ENCODE measurements at places on chromosomes 12 and 14.

GRCh38 chr14:72128629-72129028, 196.4 kb downstream of the RGS6 start:
- no peak for DNase-seq

GRCh38 chr14:73752297-73752992, 38.3 kb upstream of the PNMA1 start:
- DNase-seq: no peak

DNA sequence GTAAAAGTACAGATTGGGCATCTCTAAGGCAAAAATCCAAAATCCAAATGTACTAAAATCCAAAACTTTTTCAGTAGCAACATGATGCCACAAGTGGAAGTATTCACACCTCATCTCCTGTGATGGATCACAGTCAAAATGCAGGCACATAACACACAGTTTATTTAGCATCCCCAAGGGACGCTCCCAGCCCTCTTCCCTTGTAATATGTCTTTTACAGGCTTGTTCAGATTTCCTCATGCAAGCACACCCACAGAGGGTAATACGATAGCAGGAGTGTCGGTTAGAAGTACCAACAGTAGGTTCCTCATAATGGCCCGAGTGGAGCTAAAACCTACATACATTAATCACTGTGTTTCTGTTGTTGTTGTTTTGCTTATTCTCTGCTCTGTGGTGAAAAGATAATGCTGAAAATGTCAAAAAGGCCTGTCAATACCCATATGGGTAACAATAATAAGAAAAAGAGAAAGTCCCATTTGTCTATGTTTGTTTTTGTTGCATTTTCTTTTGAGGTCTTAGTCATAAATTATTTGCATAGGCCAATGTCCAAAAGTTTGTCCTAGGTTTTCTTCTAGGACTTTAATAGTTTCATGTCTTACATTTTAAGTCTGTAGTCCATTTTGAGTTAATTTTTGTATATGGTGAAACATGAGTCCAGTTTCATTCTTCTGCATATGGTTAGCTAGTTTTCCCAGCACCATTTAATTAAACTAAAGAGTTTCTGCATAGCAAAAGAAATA, 133.1 kb downstream of the LRIG3 start:
- DNase-seq: no peak

DNA sequence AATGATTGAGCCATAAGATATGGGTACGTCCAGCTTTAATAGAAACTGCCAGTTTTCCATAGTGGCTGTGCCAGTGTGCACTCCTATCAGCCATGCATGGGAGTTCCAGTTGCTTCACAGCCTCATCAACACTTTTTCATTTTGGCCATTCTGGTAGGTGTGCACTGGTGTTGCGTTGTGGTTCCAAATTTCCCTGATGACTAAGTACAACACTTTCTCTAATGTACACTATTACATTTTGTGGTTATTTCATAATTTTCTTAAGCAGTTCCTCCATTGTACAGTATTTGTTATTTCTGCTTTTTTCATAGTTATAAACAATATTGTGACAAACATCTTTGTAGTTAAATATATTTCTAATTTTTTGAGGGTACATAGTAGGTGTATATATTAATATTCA, 21.5 kb upstream of the OAS1 start:
- DNase-seq: no peak
